ENCODE measurements at places on chromosomes 2 and 18.
A peak's percentile ranks its signal among the peaks of the same experiment; 100 is the strongest.

DNA sequence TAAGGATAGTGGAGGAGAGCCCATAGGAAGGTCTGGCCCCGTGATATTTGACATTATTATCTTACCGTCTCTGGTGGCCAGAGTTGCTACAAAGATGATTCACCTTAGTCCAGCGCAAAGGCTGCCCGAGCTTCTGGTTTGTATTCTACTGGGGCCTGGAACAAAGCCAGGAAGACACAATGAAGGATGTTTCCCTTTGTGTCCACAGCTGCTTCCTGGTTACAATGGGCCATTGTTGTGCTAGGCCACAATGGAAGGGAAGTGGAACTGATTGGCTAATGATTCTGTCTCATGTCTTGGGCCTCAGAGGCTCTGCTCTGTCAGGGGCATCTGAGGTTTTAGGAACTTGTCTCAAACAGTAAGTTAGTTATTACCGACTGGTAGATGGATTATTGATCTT lies 132.2 kb downstream of the TDRD15 start:
- peak; percentile 82 for DNase-seq

DNA sequence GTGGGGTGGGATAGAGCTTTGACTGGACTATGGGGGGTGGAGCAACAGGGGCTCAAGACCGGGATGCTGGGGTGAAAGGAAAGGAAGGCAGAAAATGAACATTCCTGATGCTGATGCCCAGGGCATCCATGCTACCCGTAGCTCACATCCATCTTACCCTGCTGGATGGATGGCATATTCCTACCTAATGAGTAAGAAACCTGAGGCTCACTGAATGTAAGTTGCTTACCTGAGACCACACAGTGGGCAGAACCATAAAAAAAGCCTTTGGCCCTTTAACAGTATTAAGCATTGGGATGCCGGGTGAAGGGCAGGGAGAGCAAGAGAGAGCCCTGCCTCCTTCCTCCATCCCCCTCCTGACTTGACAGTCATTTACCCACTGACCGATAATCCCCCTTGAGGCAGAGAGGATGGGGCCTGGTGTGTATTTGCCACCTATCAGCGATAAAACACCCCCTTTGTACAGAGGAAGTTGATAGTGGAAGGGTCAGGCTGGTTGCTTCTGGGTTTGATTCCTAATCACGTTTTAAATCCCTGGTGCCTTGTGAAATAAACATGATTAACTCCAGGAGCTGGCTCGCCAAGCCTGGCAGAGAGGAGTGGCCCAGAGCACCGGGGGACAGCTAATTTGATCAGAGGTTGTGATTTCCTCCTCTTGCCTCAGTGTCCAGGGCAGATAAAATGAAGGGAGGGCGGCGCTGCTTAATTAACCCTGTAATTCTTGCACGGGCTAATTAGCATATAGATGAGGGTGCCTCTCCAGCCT lies 105.9 kb upstream of the HS6ST1 start:
- DNase-seq, result no peak

DNA sequence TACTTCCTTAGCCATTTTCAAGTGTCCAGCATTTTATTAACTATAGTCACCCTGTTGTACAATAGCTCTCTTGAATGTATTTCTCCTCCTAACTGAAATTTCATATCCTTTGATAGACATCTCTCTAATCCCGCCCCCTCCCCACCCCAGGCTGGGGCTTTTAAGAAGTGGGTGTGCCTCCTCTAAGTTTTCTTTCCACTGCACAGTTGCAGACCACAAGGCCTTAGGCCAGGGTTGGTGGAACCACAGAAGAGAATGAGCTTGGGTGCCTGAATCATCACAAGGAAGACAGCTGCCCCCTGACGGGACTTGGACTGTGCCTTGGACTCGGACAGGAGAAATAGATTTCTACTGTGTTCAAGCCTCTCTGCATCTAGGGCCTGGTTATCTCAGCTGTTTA lies 193.4 kb downstream of the HAUS1 start:
- no peak for DNase-seq

DNA sequence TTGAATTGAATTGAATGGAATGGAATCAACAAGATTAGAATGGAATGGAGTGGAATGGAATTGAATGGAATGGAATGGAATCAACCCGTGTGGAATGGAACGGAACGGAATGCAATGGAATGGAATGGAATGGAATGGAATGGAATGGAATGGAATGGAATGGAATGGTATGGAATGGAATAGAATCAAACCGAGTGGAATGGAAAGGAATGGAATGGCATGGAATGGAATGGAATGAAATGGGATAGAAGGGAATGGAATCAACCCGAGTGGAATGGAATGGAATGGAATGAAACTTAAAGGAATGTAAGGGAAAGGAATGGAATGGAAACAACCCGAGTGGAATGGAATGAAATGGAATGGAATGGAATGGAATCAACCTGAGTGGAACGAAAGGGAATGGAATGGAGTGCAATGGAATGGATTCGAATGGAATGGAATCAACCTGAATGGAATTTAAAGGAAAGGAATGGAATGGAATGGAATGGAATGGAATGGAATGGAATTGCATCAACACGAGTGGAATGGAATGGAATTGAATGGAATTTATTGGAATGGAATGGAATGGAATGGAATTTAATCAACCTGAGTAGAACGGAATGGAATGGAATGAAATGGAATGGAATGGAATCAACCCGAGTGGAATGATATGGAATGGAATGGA lies 1146.6 kb downstream of the RPIA start:
- no peak for DNase-seq

DNA sequence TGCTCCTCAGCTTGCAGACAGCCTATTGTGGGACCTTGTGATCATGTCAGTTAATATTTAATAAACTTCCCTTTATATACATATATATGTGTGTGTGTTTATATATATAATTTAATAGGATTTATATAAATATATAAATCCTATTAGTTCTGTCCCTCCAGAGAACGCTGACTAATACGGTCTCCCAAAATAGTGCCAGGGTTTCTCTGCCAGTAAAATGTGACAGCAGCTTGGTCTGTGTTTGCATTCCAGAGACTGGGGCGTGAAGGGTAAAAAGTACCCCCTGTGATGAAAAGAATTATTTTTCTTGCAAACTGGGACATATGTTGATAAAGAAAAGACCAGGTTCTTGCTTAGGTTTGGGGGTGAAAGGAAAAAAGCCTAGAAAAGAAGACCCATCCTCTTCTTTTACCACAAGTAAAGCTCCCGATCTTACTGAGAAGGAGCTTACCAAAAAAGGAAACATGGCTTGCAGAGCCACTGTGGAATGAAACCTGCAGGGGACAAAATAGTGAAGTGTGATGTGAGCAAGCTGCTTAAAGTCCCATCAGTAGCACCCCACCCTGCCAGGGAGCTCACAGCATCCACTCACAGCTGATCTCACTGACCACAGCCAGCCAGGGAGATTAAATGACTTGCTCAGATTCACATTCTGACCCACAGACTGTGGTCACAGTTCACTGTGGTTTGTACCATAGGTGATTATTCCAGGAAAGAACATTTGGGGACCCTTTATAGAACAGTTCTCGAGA lies 110.9 kb upstream of the RMP24 start:
- no peak for DNase-seq

GRCh38 chr2:43224131-43224570 lies 2.3 kb downstream of the ZFP36L2 start:
- DNase-seq, result no peak

DNA sequence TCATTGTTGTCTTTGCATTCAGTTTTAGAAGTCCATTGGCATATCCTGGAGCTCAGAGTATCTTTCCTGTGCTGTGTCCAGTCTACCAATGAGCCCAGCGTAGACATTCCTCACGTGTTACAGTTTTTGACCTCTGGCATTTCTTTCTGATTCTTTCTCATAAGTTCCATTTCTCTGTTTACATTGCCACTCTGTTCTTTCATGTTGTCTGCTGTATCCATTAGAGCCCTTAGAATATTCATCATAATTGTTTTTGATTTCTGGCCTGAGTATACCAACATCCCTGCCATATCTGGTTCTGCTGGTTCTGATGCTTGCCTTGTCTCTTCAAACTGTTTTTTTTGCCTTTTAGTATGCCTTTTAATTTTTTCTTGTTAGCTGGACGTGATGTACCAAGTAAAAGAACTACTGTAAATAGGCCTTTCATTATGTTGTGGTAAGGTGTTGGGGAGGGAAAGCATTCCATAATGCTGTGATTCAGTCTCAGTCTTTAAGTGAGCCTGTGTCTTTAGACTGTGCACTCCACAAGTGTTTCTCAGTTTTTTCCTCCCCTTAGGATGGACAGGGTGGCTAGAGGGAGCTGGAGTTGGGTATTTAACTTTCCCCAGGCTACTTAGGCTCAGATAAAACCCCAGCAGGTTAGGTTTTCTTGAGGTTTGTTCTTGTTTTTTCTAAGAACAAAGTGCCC lies 35.6 kb downstream of the CEP192 start:
- DNase-seq, result no peak

GRCh38 chr2:26897807-26898479 lies 50.0 kb downstream of the DPYSL5 start:
- DNase-seq, result no peak

DNA sequence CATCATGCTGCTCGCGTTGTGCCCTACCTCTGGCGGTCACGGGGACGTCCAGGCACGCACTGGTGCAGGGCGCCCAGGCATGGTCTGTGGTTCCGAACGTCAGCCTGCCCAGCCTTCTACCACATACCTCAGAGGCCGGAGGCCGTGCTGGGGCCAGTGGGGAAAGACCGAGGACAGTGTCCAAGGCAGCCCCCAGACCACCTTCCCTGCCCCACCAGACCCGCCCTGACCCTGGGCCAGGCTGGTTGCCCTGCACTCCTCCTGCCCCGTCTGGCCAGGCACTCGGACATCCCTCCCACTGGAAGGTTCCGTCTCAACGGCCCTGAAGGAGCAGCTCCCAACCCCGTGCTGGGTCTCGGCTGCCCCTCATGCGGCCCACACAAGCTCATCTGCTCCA lies 32.8 kb downstream of the SLC66A2 start:
- no peak for DNase-seq

GRCh38 chr2:45850558-45850957 lies 199.1 kb downstream of the PRKCE start:
- DNase-seq, result peak; percentile 64

DNA sequence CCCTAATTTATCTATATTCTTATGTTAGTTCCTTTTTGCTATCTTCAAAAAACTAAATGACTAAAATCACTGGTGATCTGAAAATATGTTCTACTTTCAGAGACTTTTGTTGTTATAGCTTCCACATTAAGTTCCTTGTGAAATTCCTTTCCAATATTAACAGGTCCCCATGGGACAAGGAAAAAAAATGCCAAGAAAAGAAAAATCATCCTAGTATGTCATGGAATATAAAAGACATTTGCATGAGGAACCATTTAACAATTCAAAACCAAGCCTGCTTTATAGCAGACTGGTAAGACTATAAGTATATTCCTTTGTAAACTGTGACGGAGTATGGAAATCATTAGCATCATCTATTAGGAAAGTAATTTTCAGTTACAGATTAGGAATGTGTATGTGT lies 48.1 kb downstream of the COBLL1 start:
- DNase-seq, result no peak

GRCh38 chr2:210544831-210545230 lies 11.6 kb upstream of the CPS1 start:
- DNase-seq, result no peak

- no peak for DNase-seq
Observed at GRCh38 chr2:20723543-20723942, 56.6 kb downstream of the GDF7 start.

DNA sequence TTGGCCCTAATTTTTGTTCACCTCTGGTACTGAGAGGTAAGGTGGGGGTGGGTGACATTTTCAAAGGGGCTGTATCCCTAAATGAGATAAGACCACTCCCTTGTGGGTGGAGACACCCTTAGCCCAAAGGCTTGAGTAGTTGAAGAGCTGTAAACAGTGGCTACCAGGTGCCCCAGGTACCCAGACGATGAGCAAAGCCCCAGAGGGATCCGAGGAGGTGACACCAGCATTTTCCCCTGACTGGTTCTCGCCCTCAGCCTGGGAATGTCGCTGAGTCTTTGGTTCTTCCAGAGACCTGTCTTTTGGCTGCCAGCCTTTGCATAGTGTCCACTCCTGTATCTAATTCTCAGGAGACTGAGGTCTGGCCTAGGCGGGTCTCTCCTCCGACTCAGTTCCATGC lies 36.5 kb downstream of the RRM2 start:
- no peak for DNase-seq

GRCh38 chr2:128780434-128781080 lies 461.9 kb upstream of the HS6ST1 start:
- DNase-seq, result no peak
